Activated CD8-positive, alpha-beta memory T cell treated with anti-CD3 and anti-CD28 coated beads for 4 hours (primary cell): ENCODE measurements at places on chromosomes 7 and 10.

DNA sequence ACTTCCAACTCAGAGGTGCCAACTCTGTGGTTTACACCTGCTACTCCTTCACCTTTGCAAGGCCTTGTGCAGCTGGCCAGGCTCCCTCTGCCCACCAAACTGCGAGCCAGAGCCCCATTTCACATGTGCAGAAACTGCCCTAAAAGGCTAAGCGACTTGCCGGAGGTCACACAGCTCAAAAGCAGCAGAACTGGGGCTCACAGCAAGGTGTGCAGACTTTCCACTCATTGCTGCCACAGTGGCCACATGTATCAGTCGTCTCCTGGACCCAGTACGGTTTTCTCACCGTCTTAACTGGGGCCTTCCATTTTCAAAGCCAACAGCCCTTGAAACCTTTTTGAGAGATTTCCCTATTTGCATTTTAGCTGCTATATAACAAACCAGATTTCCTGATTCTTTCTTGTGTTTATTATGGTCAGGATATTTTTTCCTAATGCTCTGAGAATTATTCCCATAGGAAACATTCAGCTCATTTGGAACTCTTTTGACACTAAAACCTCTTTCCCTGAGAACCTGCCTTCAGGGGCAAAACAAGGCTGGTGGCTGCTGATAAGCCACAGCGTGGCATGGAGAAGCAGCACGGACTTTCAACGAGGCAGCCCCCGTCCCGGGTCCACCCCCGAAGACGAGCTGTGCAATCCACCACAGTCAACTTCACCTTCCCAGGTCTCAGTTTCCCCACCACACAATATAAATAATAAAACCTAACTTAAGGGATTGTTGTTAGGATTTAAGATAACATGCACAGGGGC is 29.9 kb downstream of the SORBS1 start:
- DNase-seq, result no peak

GRCh38 chr10:78254013-78254412 is 220.3 kb downstream of the RPS24 start:
- DNase-seq, result no peak

DNA sequence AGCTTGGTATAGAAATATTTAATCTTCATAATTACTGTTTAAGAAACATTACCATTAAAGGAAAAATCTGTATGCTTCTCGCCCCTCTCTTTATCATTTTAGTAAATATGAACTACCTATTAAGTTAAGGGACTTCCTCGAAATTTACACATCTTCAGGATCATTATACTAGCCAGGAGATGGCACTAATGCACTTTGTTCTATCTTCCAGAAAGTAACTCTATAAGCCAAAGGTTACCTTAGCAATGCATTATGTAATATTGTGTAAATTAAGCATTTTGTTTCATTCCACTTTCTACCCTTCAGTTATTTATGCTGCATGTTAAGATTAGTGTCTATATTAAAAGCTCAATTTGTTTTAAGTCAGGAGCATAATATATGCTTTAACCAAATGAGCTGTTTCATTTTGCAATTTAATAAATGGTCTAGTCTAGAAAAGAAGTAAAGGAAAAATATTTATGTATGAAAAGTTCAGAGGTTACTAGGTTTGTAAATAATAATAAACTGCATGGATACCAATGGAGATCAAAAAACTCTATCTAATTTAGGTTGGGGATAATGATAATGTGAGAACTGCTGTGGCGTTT is 128.5 kb downstream of the ANKRD7 start:
- no peak for DNase-seq

DNA sequence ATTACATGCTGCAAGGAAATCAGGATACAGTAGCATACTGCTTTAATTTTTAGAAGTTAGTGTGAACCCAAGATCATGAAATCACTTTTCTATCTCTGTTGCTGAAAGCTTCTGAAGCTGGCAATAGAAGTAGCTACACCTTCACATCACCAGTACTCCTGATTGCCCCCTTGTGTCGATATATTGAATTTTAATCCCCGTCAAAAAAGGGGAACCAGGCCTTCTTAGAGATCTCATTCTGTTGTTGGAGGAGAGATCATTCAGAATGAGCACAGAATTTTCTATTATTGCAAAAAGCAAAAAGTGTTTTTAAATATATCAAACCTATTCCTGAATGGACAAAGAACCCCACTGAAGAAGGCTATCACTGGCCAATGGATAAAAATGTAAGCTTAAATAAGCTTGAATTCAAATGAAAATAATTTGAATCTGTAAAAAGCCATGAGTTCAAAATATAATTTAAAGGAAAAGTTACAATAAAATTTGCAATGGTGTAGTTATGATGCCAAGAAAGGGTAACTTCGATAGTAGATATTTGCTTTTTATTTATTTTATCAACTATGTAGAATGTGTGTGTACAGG is 39.7 kb upstream of the TEX47 start:
- no peak for DNase-seq

DNA sequence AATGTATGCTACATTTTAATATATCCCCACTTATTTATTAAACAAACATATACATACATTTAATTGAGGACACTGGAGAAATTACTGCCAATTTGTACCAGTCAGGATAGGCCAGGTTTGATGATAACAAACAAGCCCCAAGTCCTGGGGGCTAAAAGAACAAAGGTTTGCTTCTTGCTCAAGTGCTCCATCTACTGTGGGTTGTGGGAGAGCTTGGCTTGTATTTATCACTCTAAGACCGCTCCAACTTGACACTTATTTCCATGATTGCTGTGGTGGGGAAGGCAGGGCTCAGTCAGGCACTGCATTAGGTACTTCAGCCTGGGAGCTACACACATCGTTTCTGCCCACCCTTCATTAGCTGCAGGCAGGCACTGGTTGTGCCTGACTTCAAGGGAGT is 136.6 kb upstream of the ZNF32 start:
- DNase-seq, result no peak

GRCh38 chr10:43347997-43348396 is 23.4 kb upstream of the FXYD4 start:
- DNase-seq, result no peak
